ENCODE measurements at places on chromosomes 3 and 15. TPM values are rescaled to one million over a fixed set of nuclear protein-coding genes. Genes with fewer than 3 reads are reported as not detected.

IL20RB gene
- 0.44 TPM for total RNA-seq

CKMT1B gene
- not detected for total RNA-seq

AMIGO3 gene
- total RNA-seq = 0.54 TPM

CYP8B1 gene
- total RNA-seq = not detected

CCDC13 gene
- 2.0 TPM for total RNA-seq

PSMA4 gene
- 114 TPM for total RNA-seq

WDR93 gene
- total RNA-seq = not detected

NMNAT3 gene
- 1.2 TPM for total RNA-seq

HGD gene
- total RNA-seq = 1.0 TPM

LRRIQ4 gene
- not detected for total RNA-seq

MINDY4B gene
- total RNA-seq = not detected

CPA3 gene
- total RNA-seq = not detected

CXCR6 gene
- not detected for total RNA-seq

RASGRF1 gene
- not detected for total RNA-seq

CPN2 gene
- not detected for total RNA-seq

GOLGA8J gene
- total RNA-seq = not detected

FES gene
- 21.8 TPM for total RNA-seq

FBXO45 gene
- 4.4 TPM for total RNA-seq

CSPG4 gene
- 11.3 TPM for total RNA-seq

EIF3J gene
- total RNA-seq = 33.9 TPM

AADAC gene
- 9.0 TPM for total RNA-seq

GLCE gene
- 29.8 TPM for total RNA-seq

GATM gene
- total RNA-seq = not detected

PLSCR5 gene
- not detected for total RNA-seq

IL16 gene
- total RNA-seq = 6.4 TPM

GHSR gene
- not detected for total RNA-seq

FRMD5 gene
- total RNA-seq = 0.54 TPM

CSTA gene
- 2.5 TPM for total RNA-seq

MEX3B gene
- total RNA-seq = 3.0 TPM

CCR8 gene
- not detected for total RNA-seq

TIMP4 gene
- total RNA-seq = 54.6 TPM

Measured in cardiac ventricle fibroblast (primary cell).